Left ventricle myocardium inferior (tissue), 1 donor: ENCODE measurements at places on chromosomes 4 and X. TPM values are rescaled to one million over a fixed set of nuclear protein-coding genes. Genes with fewer than 3 reads are reported as not detected.
A peak's percentile ranks its signal among the peaks of the same experiment; 100 is the strongest.

GUCY1A1 gene
- total RNA-seq, result 43.0 TPM

TXK gene
- total RNA-seq, result 0.71 TPM

NWD2 gene
- not detected for total RNA-seq

NKX1-1 gene
- total RNA-seq, result not detected

TLR7 gene
- 0.69 TPM for total RNA-seq

DNA sequence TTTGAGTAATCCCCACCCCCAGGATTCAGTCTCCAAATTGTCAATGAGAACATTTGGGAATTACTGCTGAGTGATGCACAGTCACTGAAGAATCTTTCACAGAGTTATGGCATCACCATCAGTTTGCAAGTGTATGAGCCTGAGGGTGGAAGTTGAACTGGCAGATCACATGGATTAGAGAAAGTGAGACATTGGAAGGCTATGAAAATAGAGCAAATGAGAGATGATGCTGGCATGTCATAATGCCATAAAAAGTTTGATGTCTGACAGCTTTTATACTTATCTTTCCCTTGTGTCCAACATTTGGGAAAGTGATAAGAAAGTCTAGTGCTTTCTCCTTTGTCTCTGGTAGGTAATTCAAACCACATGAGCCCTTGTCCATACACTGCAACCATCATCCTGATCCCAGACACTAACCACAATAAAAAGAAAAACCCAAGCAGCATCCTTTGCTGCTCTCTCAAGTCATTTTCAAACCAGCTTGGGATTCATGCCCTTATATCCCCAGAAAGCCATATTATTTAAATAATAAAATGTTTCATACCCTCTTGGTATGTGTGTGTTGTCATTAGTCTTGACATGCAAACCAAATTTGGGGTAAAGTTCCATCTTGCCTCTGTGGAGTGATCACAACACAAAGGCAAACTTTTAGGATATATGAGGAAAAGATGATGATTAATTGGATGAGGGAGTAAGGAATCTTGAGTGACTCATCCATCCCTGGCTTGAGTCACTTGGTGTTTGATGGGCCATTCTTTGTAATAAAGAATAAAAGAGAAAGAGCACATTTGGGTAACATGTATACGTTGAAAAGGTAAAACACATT, 438.9 kb downstream of the GRXCR1 start:
- DNase-seq, result no peak
- H3K27me3 ChIP-seq, result no peaks in the 10 kb centered on the region
- H3K4me3 ChIP-seq, result no peak overlapping the region
- H3K4me1 ChIP-seq, result no peaks in the 10 kb centered on the region
- no peaks in the 10 kb centered on the region for H3K36me3 ChIP-seq

GRCh38 chr4:129526812-129527211, 430.9 kb downstream of the C4orf33 start:
- no peak for DNase-seq
- H3K27ac ChIP-seq, result no peak overlapping the region
- no peaks in the 10 kb centered on the region for H3K27me3 ChIP-seq
- H3K4me1 ChIP-seq, result no peaks in the 10 kb centered on the region
- H3K4me3 ChIP-seq, result no peak overlapping the region

DNA sequence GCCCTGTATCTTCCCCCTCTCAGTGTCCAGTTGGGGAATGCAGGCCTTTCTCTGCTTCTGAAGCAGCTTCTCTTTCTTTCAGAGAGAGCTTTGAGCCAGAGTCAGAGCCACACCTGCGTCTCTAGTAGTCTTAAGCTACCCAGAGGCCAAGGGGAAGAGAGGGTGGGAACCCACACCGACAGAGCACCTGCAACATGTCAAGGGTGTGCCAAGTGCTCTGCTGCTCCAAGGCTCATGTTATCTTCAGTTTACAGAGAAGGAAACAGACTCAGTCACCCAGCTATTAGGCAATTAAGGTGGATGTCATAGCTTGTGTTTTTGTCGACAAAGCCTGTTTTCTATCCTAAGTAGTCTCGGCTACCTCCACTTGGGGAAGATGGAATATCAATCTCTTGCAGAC, 22.7 kb upstream of the RNF212 start:
- H3K27ac ChIP-seq, result no peak overlapping the region
- no peaks in the 10 kb centered on the region for H3K4me1 ChIP-seq
- no peak for DNase-seq
- no peak overlapping the region for H3K4me3 ChIP-seq
- no peaks in the 10 kb centered on the region for H3K36me3 ChIP-seq

GRCh38 chr4:76087007-76087769, 12.7 kb downstream of the ART3 start:
- peak overlapping the region; percentile 47 for H3K27ac ChIP-seq
- peak overlapping the region; percentile 39 for H3K4me3 ChIP-seq
- H3K4me1 ChIP-seq, result peaks cover 60% of the 10 kb centered on the region

DNA sequence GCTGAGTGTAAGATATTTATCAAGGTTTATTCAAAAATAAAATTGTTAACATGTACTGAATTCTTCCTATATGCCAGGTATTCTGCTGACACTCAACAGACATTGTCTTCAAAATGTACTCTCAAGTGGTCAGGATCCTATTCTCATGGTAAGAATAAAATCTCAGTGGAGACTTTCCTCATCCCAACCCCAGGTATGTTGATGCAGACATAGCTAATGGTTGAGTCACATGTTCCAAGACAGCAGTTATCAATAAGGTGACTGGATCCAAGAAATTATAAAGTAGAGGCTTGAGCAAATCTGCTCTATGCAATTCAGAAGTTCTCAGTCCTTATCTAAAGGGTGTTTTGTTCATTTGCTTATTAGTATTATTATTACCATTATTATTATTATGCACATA, 115.2 kb upstream of the GABRA2 start:
- no peaks in the 10 kb centered on the region for H3K27me3 ChIP-seq
- no peak overlapping the region for H3K27ac ChIP-seq
- no peaks in the 10 kb centered on the region for H3K36me3 ChIP-seq
- DNase-seq, result no peak
- no peak overlapping the region for H3K4me3 ChIP-seq
- H3K4me1 ChIP-seq, result no peaks in the 10 kb centered on the region

GRCh38 chr4:11720292-11720691, 291.6 kb upstream of the HS3ST1 start:
- no peaks in the 10 kb centered on the region for H3K27me3 ChIP-seq
- H3K27ac ChIP-seq, result no peak overlapping the region
- H3K4me3 ChIP-seq, result no peak overlapping the region
- no peak for DNase-seq
- H3K36me3 ChIP-seq, result no peaks in the 10 kb centered on the region

GRCh38 chr4:5409237-5409636, 299.1 kb downstream of the EVC2 start:
- no peaks in the 10 kb centered on the region for H3K4me1 ChIP-seq
- H3K36me3 ChIP-seq, result no peaks in the 10 kb centered on the region
- H3K27me3 ChIP-seq, result peaks cover 11% of the 10 kb centered on the region

GRCh38 chr4:159158985-159159384, 56.1 kb downstream of the RAPGEF2 start:
- peaks cover 89% of the 10 kb centered on the region for H3K4me1 ChIP-seq
- no peaks in the 10 kb centered on the region for H3K36me3 ChIP-seq
- H3K27me3 ChIP-seq, result no peaks in the 10 kb centered on the region
- DNase-seq, result no peak

GRCh38 chr4:7811536-7812191, 128.0 kb downstream of the AFAP1 start:
- H3K4me1 ChIP-seq, result peaks cover 56% of the 10 kb centered on the region
- peak; percentile 75 for DNase-seq
- H3K27me3 ChIP-seq, result no peaks in the 10 kb centered on the region
- peak overlapping the region; percentile 82 for H3K27ac ChIP-seq

DNA sequence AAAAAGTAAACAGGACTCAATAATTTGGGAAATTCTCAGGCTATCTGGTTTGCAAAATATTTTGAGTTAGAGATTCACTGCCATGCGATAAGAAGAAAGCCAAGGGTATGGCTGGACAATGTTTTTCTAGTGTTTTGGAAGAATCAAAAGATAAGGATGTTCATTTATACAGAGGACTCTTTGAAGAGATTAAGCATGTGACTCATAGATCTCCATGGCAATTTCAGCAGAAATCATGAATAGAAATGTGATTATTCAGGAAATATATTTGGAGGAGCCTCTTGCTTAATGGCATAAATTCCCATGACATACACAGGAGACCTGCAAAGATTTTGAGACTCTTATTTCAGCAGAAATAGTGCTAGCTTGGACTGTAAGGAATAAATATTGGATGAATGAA, 16.7 kb upstream of the FRAS1 start:
- no peak overlapping the region for H3K4me3 ChIP-seq
- no peak overlapping the region for H3K27ac ChIP-seq
- no peak for DNase-seq
- no peaks in the 10 kb centered on the region for H3K27me3 ChIP-seq
- H3K4me1 ChIP-seq, result no peaks in the 10 kb centered on the region

- H3K27ac ChIP-seq, result no peak overlapping the region
- H3K4me1 ChIP-seq, result no peaks in the 10 kb centered on the region
Measured at GRCh38 chr4:38242822-38243387, 282.7 kb downstream of the PTTG2 start.

DNA sequence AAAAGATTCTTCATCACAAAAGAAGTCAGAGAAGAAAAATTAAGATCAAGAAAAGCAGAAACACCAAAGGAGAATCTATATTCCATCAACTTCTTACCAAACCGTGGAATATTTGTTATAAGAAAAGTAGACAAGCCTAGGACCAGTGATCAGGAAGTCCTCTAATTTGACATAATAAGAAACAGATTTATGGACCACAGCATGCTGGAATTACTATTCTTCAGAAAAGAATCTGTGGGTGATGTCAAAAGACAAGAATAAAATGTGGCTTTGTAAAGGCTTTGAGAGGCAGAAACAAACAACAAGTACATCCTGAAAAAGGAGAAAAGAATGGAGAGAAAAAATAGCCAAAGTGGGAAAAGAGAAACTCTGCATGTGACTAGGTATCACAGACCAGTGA, 123.3 kb downstream of the SLC10A7 start:
- no peak overlapping the region for H3K27ac ChIP-seq
- no peak overlapping the region for H3K4me3 ChIP-seq
- H3K27me3 ChIP-seq, result no peaks in the 10 kb centered on the region

DNA sequence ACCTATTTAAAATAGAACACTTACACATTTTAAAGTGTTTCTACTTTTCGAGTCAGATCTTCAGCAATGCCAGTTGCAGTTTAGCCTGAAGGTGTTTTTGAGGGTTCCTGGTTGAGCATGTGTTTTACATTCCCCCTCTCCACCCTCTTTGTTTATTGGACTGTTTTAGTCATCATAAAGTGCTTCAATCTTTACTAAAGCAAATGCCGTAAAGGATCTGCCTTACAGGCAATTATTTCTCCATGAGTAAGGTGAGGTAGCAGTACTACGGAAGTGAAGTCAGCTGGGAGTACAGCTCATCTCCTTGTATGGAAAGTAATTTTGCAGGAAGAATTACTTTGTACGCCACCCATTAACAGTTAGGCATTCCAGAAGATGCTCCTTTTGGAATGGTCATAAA, 36.9 kb downstream of the PDLIM5 start:
- H3K4me3 ChIP-seq, result peak overlapping the region; percentile 7
- peaks cover 100% of the 10 kb centered on the region for H3K4me1 ChIP-seq
- peaks cover 2% of the 10 kb centered on the region for H3K36me3 ChIP-seq
- H3K27me3 ChIP-seq, result no peaks in the 10 kb centered on the region

DNA sequence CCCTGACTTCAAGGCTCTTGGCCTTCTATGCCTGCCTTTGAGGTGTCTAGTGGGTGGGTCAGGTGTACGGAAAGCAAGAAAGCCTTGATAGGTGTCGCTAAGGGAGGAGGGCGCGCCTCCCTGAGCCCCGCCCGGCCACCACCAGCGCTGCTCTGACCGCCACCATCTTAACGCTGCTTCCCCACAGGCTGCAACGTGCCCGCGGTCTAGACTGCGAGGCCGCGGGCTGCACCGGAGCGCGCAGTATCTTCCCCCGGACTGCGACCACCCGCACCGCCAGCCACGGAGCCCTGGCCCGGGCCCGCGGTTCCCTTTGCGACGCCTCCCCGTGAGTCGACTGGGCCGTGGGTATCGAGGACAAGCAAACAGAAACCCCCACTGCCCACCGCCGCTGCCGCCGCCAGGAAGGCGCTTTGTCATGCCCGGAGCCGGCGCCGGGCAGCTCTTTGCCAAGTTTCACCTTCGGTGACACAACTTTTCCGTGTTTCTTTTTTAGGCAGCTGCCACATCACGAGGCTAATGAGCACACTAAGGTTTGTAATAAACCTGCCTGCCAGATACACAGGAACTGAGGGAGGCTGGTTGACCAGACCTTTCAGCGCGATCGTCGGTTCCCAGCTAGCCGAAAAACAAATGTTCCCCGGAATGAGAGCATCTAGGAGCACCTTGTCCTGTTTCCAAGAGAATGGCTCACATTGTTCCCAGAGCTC, 335.8 kb upstream of the F9 start:
- peak overlapping the region; percentile 60 for H3K4me3 ChIP-seq
- H3K4me1 ChIP-seq, result no peaks in the 10 kb centered on the region
- no peak for DNase-seq
- H3K36me3 ChIP-seq, result no peaks in the 10 kb centered on the region
- peaks cover 10% of the 10 kb centered on the region for H3K27me3 ChIP-seq

DNA sequence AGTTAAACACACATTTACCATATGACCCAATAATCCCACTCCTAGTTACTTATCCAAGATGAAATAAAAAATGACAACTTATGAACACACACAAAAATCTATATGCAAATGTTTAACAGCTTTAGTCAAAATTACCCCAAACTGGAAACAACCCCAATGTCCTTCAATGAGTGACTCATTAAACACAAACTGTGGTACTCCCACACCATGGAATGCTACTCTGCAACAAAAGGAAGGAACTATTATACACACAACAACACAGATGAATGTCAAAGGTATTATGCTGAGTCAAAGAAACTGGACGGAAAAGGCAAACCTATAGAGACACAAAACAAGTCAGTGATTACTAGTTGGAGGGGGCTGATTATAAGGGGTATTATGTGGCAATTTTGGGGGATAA, 40.5 kb downstream of the MED14 start:
- H3K36me3 ChIP-seq, result peaks cover 40% of the 10 kb centered on the region
- no peak overlapping the region for H3K27ac ChIP-seq
- no peak overlapping the region for H3K4me3 ChIP-seq
- no peaks in the 10 kb centered on the region for H3K27me3 ChIP-seq
- no peak for DNase-seq
- H3K4me1 ChIP-seq, result peaks cover 7% of the 10 kb centered on the region

- H3K27ac ChIP-seq, result no peak overlapping the region
- no peaks in the 10 kb centered on the region for H3K4me1 ChIP-seq
- H3K4me3 ChIP-seq, result no peak overlapping the region
- H3K36me3 ChIP-seq, result no peaks in the 10 kb centered on the region
- no peaks in the 10 kb centered on the region for H3K27me3 ChIP-seq
Measured at GRCh38 chrX:11478026-11478425, 184.8 kb downstream of the AMELX start.

DNA sequence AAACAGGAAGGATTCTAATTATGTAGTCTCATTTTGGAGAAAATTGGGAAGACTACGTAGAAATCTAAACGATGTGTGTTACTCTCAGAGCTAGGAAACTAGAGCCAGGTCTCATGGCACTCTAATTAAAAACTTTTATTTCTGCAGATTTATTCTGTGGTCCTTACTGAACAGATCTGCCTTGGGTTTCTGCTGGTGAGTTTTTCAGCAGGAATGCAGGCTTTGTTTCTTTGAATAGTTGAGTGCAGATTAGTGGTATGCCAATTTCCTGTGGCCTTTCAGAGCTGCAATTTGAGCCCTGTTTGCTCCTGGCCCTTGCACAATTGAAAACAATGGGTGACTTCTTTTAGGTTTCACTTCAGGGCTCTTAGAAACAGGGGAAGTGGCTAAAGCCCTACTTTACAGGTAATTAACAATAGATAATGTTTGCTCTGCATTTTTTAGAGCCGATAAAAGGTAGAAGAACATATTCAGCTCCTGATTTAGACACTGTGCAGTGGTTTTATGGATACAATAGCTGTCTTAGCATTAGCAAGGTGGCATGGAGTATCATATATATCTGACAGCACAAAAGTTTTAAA, 21.8 kb downstream of the SPRY1 start:
- peaks cover 14% of the 10 kb centered on the region for H3K4me1 ChIP-seq
- H3K4me3 ChIP-seq, result no peak overlapping the region
- H3K27me3 ChIP-seq, result no peaks in the 10 kb centered on the region
- H3K27ac ChIP-seq, result peak overlapping the region; percentile 46
